Activated CD4-positive, CD25-positive, alpha-beta regulatory T cell treated with anti-CD3 and anti-CD28 coated beads, Interleukin-2, amount 50 U/mL, for 72 hours (primary cell): ENCODE measurements at places on chromosomes 6 and 20.

- no peak for DNase-seq
These were observed 13.7 kb downstream of the BCL2L1 start for GRCh38 chr20:31708736-31709534.

GRCh38 chr6:29005183-29005885, at the start of gene ZNF311:
Gene ZNF311 (minus strand): TSS chr6:29005315. CDS start chr6:29003954, 1,361 bp downstream.
- DNase-seq = no peak

DNA sequence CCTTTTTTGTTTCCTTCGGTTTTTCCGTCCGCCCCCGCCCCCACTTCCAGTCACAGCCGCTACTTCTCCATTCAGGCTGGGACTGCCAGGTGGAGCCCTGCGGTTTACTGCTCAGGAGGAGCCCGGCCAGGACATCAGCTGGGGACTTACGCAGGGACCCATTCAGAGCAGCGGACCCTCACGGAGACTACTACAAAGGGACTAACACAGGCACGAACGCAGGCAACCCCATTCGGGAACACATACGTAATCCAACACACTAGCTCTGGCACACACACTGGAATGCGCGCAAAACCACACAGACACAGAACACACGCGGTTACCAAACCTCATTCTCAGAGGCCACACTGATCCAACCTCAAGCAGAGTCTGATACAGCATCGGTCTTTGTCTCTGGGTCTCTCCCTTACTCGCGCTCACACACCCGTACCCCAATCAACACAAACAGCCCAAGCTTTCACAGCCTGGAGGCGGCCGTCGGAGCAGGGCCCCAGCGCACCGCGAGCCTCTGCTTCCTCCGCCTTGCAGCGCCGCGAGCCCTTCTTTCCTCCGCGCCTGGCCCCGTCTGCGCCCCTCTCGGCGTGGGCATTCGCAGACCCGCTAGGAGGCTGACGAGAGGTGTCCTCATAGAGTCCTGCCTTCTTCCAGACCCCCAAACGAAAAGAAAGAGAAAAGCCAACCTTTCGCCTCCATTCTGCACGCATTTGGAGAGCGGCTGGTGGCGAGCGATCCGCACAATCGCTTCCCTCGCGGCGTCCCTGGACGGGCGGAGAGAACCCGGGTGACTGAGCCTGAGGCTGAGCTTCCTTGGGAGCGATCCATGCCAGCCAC, 1.1 kb upstream of the SLC32A1 start:
- no peak for DNase-seq

DNA sequence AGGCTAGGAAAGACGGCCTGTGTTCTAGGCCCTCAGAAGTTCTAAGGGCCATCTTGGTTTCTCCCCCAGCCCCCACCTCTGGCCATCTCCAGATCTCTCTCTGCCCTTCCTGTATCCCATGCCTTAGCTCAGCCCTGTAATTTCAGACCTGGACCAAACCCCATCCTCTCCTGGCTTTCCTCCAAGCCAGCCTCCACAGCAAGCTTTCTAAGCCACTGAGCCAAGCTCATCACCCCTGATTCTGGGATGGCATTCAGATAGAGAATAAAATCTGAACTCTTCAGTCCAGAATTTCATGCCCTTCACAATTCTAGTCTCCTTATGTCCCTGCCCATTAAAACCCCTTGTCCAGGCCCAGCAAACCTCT, 18.9 kb upstream of the CCM2L start:
- no peak for DNase-seq

GRCh38 chr6:43702171-43702533, 14.6 kb upstream of the MRPS18A start:
- no peak for DNase-seq

GRCh38 chr20:57034001-57034400, 232.4 kb downstream of the BMP7 start:
- no peak for DNase-seq

- no peak for DNase-seq
These were observed 4.0 kb downstream of the KIZ start for GRCh38 chr20:21129861-21130260.

DNA sequence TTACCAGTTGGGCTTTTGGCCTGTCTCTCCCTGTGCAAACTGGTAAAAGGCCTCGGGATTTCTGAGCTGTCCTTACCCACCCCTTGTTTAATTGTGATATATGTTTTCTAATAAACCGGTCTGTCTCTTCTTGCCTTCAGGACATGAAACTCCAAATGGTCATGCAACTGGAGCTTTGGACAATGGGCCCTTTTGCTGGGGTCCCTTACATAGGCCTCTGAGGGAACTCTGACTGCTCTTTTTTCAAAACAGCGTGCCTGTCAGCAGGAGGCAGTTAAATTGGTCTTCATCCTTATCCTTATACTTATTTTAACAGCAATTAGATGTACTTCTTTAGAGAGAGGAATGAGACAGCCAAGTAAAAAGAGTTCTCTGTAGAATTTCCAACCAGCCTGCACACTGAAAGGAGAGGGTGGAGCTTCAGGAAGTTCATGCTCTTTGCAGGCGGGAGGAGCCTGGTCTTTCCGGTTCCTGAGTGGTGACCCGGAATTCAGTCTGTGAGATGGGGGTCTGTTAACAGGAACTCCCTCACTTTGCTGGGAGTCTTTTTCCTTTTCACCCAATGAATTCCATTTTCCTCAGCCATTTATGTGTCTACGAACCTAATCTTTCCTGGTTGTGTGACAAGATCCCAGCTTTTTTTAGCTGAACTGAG, 299.6 kb upstream of the GJE1 start:
- no peak for DNase-seq

DNA sequence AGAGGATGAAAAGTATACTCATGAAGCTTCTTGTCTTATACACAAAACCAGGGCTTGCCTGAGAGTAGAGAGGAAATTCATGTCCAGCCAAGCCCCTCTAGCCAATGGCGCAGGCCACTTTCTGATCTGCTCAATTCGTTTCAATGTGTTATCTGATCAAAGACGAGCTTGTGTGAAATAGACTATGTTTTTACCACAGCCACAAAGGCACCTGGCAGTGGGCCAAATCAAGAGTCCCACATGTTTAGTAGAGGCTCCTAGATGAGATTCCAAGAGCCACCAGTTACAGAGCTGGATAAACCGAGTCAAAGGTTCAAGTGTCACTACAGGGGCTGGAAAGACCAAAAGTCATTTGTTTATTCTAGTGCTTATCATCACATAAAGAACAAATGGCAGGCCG, 34.9 kb downstream of the GPLD1 start:
- no peak for DNase-seq

DNA sequence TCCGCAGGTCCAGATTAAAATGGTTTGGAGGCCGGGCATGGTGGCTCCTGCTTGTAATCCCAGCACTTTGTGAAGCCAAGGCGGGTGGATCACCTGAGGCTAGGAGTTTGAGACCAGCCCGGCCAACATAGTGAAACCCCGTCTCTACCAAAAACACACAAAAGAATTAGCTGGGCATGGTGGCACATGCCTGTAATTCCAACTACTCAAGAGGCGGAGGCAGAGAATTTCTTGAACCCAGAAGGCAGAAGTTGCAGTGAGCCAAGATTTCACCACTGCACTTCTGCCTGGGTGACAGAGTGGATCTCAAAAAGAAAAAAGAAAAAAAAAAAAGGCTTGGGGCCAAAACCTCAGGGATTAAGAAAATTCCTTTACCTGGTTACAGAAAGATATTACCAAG, 30.5 kb downstream of the C6orf15 start:
- no peak for DNase-seq

GRCh38 chr20:63744574-63745423, 5.2 kb downstream of the SLC2A4RG start:
- DNase-seq = no peak

DNA sequence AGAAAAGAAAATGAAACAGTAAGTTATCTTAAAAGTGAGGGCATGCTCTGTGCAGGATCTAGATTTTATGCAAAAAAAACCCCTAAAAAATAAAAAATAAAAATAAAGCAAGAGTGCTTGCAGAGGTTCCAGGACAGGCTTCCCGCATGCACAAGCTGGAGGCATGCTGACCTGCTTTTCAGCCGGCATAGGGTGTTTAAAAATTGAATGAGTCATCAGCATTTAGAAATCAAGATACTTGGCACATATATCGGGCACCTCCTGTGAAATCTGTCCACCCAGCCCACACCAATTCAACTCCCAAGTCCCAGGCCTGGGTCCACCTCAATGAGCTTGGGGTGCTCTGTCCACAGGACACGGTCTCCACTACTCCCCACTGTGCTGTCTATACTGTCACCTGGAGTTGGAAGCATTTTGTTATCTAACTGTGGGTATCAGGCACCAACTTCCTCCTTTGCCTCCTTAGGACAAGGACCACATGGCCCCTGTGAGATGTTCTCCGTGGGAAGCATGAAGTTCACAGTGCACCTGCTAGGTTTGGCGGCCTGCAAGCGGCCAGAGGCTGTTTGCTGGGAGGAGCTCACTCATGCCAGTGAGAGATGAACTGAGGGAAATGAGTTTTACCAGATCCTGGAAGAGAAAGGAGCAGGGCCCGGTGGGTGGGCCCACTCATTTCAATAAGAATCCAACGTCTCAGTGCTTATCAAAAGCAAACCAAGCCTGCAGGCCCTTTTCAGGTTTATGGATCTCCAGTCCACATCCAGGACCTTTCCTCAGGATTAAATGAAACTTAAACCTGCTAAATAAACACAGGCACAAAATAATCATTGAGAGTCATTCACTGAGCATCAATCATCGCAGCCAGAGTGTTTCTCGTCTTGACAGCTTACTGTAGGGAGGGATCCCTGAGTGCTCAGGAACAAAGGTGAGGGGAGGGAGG, 121.1 kb downstream of the FOXA2 start:
- no peak for DNase-seq

GRCh38 chr6:164262348-164262747, 847.8 kb downstream of the QKI start:
- no peak for DNase-seq
